ENCODE measurements at places on chromosomes 12 and 14.

GRCh38 chr12:131776237-131776889 is 51.8 kb upstream of the MMP17 start:
- H3K36me3 ChIP-seq = peaks cover 32% of the 10 kb centered on the region
- no peaks in the 10 kb centered on the region for H3K27me3 ChIP-seq
- H3K27ac ChIP-seq = no peak overlapping the region
- DNase-seq = no peak
- H3K4me3 ChIP-seq = no peak overlapping the region
- peaks cover 12% of the 10 kb centered on the region for H3K4me1 ChIP-seq

DNA sequence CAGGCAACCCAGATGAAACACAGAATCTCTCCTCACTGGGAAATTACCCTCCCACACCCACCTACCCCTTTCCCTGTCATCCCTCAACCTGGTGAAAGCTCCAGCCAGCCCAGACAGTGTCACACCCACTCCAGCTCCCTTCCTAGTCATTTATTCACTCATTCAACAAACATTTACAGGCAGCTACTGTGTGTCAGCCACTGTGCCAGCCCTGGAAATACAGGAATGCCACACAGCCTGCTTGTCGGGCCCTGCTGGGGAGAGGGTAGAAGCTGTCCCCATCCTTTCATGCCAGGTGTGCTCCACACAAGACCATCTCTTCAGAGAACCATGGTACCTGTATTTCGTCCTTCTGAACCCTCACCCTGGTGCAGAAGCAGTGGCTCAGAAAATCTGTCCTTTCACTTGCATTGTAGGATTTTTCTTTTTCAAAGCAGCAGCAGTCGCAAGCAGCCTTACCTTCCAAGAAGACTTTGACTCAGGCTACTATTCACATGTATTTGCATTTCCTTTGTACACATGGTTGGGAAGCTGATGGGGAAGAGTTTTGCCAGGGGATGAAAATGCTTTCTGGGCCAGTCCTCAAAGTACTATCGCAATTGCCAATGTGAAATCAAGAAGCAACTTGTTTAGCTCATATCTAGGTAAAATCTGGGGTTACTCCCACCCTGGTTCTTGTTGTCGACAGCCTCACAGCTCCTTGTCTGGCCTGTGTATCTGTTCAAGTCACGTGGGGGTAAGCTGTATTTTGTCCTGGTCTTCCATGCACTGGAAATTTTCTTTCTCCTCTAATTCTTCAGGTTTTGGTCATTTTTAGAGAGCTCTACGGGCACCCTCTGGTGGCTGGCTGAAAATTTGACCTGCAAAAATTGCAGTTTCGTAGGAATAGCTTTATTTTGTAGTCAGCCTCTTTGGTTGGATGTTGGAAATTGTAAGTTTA is 147.4 kb upstream of the EGLN3 start:
- H3K4me1 ChIP-seq = no peaks in the 10 kb centered on the region
- H3K27ac ChIP-seq = no peak overlapping the region
- H3K36me3 ChIP-seq = no peaks in the 10 kb centered on the region
- H3K27me3 ChIP-seq = no peaks in the 10 kb centered on the region

DNA sequence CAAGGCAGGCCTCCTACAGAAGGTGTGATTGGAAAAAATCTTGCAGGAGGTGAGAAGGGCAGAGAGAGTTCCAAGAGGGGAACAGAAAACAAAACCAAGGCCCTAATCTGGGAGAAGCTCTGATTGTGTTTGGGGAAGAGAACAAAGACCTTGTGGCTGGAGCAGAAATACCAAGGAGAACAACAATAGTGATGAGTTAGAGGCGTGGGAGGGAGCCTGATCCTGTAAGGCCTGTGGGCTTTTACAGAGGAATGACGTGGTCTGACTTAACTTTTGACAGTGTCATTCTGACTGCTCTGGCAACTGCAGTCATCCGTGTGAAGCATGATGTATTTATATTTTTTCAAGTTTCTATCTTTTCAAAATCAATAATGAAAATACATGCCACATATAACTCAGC is 200.6 kb downstream of the ANO4 start:
- H3K4me3 ChIP-seq = no peak overlapping the region
- DNase-seq = no peak
- H3K27ac ChIP-seq = no peak overlapping the region
- H3K4me1 ChIP-seq = no peaks in the 10 kb centered on the region
- H3K27me3 ChIP-seq = no peaks in the 10 kb centered on the region
- H3K36me3 ChIP-seq = no peaks in the 10 kb centered on the region

- no peak for DNase-seq
- H3K27me3 ChIP-seq = no peaks in the 10 kb centered on the region
- no peak overlapping the region for H3K4me3 ChIP-seq
- H3K27ac ChIP-seq = no peak overlapping the region
- H3K36me3 ChIP-seq = no peaks in the 10 kb centered on the region
Observed at GRCh38 chr12:118527310-118527709, 151.0 kb downstream of the SUDS3 start.

- peaks cover 3% of the 10 kb centered on the region for H3K4me1 ChIP-seq
- H3K27ac ChIP-seq = no peak overlapping the region
- H3K36me3 ChIP-seq = peaks cover 12% of the 10 kb centered on the region
- H3K4me3 ChIP-seq = peak overlapping the region; percentile 75
- peak; percentile 78 for DNase-seq
- peaks cover 31% of the 10 kb centered on the region for H3K27me3 ChIP-seq
Observed at GRCh38 chr12:57765003-57765697, 1.7 kb downstream of the CYP27B1 start.

All from H9 (cell line).